ENCODE measurements at places on chromosomes 7 and 10.

GRCh38 chr10:76080451-76080850 lies 649.0 kb downstream of the LRMDA start:
- no peak for DNase-seq

- no peak for DNase-seq
Observed at GRCh38 chr7:95859429-95859828, 87.1 kb downstream of the DYNC1I1 start.

- DNase-seq = no peak
Observed at GRCh38 chr7:19772841-19773760, at the start of gene TMEM196. Gene TMEM196, minus strand, starts transcription at chr7:19773617. Its CDS starts 921 bp downstream, at chr7:19772696.

- no peak for DNase-seq
Observed at GRCh38 chr10:3755440-3756359, 29.3 kb downstream of the KLF6 start.

DNA sequence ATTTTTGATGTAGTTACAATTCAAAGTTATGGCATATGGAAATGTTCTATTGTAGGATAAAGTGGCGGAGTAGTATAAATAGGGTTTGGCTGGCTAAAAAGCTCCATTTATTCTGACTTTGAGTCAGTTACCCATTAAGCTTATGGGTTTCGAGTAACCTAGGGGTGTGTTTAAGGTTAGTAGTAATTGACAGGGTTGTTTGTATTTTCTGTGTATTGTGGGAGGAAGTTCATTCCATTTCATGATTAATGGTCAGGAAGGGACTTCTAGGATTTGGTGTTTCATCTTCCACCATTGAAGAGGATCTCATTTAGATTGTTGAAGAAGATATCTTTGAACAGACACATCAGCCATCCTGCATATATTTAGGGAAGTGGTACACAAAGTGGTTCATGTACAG lies 75.0 kb downstream of the BICC1 start:
- DNase-seq = no peak

GRCh38 chr7:121376979-121377378 lies 19.1 kb downstream of the FAM3C start:
- DNase-seq = no peak

GRCh38 chr7:140478246-140479061 lies 851 bp downstream of the MKRN1 start:
- DNase-seq = no peak

- no peak for DNase-seq
Observed at GRCh38 chr7:66847879-66848790, 72.9 kb upstream of the TMEM248 start.

GRCh38 chr7:158495786-158496185 lies 91.8 kb downstream of the PTPRN2 start:
- DNase-seq = no peak

GRCh38 chr7:73707045-73707631 lies 12.3 kb downstream of the STX1A start:
- no peak for DNase-seq

DNA sequence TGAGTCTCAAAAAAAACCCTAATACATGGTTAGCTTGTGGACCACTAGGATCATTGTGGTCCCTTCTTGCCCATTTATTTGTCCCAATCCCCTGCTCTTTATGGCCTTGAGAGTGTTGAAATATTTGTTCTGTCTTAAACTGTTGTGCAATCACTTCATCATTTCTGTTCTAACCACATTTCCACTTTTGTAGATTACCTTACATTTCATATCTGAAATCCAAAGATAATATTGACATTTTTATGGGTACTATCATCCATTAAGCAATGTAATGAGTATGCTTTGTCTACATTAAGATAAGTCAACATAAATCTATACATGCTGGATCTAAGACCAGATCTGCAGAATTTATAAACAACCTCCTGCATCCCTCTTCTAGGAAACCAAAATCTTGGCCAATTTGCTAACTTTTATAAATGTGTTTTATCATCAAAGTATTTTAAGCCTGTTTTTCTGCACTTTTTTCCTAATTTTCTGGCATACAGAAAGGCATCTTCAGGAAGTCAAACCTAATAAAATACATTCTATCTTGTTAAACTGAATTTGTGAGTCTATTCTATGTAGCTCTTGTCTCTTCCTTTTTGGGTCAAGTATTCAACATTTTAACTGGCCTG lies 359.4 kb upstream of the CELF2 start:
- DNase-seq = no peak

DNA sequence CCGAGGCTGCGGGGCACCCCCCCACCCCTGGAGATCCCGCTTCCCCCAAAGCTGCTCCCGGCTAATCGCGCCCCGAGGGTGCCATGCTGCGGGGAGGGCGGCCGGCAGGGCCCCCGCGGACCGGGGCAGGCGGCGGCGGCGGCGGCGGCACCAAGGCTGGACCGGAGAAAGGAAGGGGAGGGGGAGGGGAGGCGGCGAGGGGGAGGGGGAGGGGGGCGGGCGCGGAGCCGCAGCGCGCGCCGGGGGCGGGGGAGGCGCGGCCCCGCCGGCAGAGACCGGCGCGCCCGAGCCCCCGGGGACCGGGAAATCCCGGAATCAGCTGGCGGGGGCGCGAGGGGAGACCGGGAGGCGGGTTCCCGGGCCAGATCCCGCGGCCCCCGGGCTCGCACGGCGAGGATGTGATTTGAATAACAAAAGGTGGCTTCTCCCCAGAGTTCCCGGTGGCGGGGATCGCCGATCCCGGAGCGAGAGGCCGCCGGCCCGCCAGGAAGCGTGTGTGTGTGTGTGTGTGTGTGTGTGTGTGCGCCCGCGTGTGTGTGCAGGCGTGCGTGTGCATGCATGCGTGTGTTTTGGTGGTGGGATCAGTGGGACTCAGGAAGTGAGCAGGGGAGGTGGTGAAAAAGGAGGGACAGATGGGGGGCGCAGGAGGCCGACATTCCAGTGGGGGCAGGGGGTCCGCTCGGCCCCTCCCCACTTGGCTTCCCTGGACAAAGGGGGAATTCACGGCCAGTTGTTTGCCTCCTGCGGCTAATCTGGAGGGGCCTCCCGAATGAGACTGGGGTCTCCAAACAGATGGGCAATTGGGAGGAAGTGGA lies 99.5 kb downstream of the HIP1 start:
- no peak for DNase-seq

- no peak for DNase-seq
Observed at GRCh38 chr7:98613601-98614425, 3.3 kb upstream of the NPTX2 start.

- DNase-seq = no peak
Observed at GRCh38 chr10:116015583-116016333, 257.2 kb downstream of the GFRA1 start.

DNA sequence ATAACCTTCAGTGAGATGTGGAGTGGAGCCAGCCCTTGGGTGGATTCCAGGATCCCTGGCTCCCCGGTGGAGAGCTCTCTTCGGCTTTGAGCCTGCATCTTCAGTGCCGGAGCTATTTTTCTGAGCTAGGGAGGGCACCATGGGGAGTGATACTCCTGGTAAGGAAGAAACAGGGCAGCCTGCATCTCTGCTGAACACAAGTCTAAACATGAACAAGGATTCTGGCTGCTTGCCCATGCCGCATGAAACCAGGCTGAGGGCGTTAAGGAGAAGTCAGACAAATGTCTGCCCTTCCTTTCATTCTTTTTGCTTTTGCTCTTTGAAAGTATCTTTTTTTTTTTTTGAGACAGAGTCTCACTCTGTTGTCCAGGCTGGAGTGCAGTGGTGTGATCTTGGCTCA lies 60.4 kb downstream of the EVX1 start:
- no peak for DNase-seq

DNA sequence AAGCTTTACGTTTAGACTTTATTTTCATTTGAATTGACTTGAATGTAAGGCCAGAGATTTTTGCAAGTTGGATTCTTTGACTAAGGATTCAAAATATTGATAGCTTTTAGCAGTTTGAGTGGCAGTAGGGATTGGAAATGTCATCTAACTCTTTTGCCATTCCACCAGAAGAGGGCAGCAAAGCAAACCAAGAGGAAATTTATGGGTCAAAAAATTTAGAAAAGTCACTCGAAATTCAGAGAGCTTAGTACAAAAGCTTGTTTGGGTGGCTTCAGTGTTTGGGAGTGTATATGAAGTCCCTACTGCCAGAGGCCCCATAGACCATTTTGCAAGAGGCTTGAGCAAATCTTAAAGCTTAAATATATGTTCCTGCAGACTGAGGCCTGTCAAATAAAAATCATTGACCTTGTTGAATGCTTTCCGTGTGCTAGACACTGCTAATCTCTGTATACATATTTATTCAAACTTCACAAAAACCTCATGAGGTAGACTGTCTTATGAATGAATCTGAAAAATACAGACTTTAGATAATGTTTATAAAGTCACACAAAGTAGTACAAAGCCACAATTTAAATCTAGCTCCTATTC lies 44.6 kb upstream of the RSBN1L start:
- DNase-seq = no peak

DNA sequence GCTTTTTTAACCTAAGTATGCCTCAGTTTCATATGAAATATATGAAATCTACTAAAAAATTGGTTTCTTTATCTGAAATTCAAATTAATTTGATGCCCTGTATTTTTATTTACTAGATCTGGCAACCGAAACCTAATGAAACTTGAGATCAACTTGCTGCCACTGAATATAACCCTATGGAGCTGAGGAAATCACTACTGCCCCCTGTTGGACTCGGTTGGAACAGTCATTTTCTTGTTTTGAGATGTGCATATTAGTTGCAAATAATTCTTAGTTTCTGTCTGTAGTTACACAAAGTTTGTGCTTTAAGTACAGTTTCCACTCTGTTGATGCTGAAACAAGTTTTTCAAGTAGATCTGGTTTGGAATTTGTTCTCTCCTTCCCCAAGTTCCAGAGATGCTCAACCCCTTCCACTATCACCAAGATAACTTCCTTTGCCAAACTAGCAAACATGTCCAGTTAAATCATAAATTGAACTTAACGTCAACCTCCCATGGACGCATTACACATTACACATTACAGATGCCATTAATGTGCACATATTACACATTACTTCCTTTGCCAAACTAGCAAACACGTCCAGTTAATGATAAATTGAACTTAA lies 22.2 kb upstream of the EXOC4 start:
- peak; percentile 29 for DNase-seq

GRCh38 chr7:44740055-44740454 lies 8.6 kb upstream of the ZMIZ2 start:
- no peak for DNase-seq
